Stimulated activated CD4-positive, alpha-beta T cell treated with anti-CD3 and anti-CD28 coated beads, Interleukin-1b, Interleukin-23, amount 100 ng/mL, for 24 hours (primary cell): ENCODE measurements at places on chromosomes 5 and 9.

DNA sequence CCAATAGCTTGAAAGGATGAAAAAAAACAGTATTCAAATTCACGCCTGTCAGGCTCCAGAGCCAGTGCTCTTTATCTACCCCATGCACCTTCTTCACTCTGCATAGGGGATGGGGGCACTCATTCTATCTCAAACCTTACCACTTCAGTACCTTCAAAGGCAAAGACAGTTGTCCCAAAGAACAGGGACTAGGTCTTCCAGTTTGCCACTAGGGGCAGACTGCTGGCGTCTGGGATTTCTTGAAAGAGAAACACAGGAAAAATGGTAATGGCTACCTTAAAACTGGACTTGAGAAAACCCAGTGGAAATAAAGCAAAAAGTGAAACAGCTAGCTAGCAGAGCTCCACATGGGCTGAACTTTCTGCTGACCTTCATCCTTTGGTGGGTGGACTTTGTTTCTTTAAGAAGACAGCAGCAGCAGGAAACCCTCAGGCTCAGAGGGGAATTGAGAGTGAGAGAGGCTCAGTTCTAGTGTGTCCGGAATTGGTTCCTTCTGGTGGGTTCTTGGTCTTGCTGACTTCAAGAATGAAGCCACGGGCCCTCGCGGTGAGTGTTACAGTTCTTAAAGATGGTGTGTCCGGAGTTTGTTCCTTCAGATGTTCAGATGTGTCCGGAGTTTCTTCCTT lies 41.0 kb upstream of the SLC36A1 start:
- DNase-seq, result no peak

DNA sequence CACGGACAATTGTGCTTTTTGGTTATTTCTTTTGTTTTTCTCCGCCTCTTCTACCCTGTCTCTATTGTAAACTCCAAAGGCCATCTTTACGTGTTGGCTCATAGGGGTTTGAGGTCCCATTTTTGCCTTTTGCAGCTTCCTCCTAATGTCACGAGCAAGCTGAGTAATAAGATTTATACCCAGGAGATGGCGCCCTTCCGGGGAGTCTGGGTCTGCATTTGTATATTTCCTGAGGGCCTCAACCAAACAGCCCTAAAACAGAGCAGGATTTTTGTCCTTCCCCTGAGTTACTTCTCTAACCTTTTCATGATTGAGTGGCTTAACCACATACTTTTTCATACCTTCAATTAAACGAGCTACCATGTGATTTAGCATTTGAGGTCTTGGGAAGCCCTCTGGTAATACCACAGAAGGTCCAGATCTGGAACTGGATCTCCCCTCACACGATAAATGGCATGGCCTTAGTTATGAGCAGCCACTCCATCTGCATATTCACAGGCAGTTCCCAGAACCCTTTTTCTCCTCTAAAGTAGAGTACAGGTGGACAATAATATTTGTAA lies 11.2 kb upstream of the CFAP95 start:
- no peak for DNase-seq

- DNase-seq, result no peak
Observed at GRCh38 chr9:71719562-71719961, 48.8 kb downstream of the CEMIP2 start.

DNA sequence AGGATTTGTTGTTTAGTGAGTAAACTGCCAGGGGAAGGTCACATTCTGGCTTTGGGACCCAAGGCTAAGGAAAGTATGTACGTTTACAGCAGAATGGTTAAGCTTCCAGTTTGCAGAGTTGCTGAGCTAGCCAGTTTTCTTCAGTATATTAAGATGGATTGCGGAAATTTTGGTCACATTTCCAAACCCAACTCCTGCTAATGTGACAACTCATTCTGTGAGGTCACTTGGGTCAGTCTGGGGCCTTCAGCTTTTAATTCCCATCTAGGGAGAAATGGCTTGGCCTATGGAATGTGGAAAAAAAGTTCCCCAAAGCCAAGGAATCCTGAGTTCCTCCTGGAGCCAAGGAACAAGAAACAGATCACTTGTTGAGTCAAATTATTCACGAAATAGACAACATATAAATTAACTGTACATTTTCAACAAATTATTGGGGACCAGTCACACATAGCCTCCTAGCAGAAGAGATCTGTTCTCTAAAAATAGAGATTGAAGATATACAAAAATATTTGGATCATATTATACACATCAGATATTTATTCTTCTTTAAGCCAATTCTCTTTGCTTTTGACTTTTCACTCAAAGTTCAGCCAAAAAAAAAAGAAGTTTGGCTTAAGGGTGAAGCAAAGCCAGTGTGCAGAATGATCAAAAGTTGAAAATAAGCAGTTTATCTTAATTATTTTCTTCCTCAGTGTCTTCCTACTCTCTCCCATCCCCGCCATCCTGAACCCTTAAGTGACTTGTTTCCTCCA lies 8.8 kb downstream of the KCNV2 start:
- no peak for DNase-seq

- no peak for DNase-seq
Observed at GRCh38 chr9:18923671-18924430, 109.2 kb downstream of the SAXO1 start.

DNA sequence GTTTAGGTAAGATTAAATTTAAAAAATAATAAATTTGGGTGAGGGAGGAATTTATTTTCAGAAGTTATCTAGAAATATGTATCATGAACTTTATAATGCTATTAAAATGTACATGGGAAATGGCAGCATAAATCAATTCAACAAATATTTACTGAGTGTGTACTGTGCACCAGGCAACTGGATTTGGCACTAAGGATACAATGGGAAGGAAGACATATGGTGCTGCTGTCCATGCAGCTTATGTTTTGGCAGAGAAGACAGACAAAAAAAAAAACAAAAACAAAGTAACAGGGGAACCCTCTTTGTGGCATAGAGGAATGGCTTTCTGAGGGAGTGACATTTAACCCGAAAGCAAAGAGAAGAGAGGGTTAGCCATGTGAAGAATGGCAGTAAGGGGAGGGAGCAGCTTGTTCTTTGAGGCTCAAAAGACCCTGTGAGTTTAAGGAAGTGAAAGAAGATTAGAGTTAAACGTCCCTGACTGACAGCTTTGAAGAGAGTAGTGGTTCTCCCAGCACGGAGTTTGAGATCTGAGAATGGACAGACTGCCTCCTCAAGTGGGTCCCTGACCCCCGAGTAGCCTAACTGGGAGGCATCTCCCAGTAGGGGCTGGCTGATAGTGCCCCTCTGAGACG lies 23.9 kb downstream of the CNTRL start:
- DNase-seq, result no peak

- DNase-seq, result no peak
Observed at GRCh38 chr5:4737868-4738267, 402.3 kb upstream of the ADAMTS16 start.

DNA sequence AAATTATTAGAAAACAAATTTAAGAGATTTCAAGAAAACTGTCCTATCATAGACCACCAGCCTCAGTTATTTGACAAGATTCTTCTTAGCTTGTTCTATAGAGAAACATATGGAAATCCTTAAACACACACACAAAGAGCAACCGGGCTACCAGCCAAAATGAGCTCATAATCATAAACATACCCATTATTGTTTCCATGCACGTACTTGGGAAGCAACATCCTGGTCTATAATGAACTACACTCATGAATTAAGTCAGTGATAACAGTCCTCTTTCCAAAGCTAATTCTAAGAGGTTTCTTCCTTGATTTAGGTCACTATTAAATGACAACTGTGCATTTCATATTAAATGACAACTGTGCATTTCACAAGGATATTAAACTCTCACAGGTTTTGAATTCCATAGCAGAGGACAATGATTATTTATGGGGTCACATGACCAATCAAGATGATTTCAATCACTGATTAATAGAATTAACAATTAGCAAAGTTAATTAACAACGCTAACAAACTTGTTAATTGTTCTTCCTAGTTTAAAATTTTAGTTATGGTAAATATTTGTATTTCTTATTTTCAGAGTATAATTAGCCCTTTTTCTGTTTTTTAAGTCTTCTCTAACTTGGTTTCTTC lies 77.0 kb downstream of the OXCT1 start:
- no peak for DNase-seq

- no peak for DNase-seq
Observed at GRCh38 chr9:75133396-75133795, 45.1 kb downstream of the OSTF1 start.

DNA sequence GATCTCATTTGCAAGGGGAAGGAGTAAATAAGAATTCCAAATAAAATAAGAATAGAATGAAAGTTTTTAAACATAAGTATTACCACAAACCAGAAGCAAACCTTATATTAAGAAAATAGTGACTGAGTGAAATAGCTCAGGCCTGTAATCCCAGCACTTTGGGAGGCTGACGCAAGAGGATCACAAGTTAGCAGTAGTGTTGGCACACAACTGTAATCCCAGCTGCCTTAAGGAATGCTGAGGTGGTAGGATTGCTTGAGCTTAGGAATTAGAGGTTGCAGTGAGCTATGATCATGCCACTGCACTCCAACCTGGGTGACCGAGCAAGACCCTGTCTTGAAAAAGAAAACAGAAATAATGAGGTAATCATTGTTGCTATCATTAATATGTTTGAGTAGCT lies 47.0 kb downstream of the APC start:
- no peak for DNase-seq

- no peak for DNase-seq
Observed at GRCh38 chr9:115765060-115765459, 388.5 kb upstream of the PAPPA start.

- DNase-seq, result no peak
Observed at GRCh38 chr9:113488071-113488470, 24.5 kb downstream of the RGS3 start.

- no peak for DNase-seq
Observed at GRCh38 chr9:68651280-68651893, 53.7 kb upstream of the PIP5K1B start.

DNA sequence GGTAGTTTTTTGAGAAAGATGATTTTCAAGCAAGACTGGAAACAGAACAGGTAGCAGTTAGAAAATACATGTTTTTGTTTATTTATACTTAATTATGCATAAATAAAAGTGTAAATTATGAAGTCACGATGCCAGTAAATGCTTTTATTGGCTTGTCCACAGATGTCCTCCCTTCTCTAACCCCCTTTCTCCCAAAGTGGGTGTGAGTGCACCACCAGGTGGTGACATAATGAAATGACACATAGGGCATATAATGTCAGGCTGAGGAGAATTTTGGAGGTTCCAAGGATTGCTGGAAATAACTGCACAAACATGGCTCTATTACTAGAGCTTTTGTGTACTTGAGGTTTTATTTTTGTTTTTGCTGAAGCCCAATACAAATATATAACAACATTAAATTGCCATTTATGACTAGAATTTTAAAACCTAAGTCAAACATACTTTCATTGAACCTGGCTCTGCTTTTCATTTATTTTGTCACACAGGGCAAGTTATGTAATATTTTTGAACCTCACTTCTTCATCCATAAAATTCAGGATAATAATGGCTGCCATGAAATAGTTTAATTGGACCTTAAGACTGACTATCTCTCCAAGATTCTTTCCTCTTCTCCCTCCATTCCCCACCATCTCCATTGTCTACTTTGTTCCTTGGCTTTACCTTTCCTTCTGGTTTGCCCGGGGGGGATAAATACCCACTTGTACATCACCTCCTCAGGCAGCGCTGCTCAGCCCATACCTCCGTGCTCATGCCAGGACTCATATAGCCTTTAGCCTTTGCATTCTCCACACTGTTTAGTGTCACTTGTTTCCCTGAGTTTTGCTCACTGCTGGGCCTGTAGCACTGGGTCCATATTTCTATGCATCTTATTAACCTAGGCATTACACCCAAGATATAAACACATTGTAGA lies 168.8 kb downstream of the PDE4D start:
- no peak for DNase-seq

DNA sequence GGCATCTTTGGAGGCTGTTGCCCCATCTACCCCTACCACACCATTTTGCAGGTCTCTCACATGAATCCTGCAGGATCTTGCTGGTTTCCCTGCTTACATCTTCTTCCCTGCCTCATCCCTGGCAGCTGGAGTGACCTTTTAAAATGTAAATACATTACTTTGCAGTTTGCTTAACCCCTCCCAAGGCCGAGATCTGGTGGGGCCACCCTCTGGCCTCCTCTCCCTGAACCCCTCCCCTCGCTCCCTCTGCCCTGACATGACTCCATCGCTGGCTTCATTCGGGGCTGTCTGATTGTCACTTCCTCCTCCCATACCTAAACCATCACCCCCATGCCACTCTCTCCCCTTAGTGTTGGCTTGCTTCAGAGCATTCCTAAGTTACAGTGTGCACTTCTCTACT lies 12.6 kb upstream of the PALM2AKAP2 start:
- DNase-seq, result no peak

DNA sequence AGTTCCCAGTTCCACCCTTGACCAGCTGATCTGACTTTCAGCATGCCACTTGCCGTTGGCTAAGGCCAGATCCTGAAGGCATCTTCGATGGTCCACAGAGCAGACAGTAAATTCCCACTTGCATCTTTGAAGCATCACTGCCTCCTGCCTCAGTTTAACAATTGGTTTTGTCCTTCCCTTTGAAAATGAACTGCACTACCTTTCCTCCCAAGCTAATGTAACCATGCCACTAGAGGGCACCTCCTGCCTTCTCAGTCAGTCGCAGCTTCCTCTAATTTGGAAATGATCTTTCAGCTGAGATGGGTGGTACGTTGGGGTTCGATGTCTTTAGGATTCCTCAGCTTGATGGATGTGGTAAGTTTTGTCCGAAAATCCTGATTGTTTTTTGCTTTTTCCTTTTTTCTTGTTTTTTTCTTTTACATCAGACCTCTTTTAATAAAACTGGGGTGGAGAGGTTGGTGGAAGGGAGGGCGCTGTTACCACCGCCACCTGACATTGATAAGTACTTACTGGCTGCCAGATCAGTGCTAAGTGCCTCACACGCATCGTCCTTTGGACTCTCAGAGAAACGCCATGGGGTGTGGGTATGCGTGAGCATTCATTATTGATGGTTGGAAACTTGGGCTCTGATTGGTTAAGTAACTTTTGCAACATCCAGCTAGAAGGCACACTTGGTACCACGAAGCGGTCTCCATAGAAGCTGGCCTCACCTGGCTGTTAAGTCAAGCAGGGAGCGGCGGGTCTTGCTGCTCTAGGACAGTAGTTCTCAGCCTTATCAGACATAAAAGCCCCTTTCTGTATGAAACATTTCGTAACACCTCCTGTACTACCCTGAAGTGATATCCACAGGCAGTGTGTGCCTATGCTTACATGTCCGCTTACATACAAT lies 16.9 kb downstream of the PTTG1 start:
- peak; percentile 21 for DNase-seq

GRCh38 chr5:2861605-2862004 lies 110.1 kb upstream of the IRX2 start:
- DNase-seq, result no peak

DNA sequence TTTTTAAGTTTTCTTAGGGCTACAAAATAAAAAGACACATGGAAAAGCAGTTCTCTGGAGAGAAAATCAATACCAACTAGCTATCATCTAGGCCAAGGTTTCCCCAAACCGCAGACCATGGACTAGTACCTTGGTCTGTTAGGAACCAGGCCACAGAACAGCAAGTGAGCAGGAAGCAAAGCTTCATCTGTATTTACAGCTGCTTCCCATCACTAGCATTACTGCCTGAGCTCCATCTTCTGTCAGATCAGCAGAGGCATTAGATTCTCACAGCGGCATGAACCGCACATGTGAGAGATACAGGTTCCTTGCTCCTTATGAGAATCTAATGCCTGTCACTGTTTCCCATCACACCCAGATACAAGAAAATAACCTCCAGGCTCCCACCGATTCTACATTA lies 1907.6 kb upstream of the ACO1 start:
- no peak for DNase-seq
